Activated T-cell treated with anti-CD3 and anti-CD28 coated beads, Interleukin-2, amount 50 U/mL, for 72 hours (primary cell): ENCODE measurements at places on chromosomes 7 and 10. TPM values are rescaled to one million over a fixed set of nuclear protein-coding genes. Genes with fewer than 3 reads are reported as not detected.

Gene EIF5AL1
- 0.07 TPM for total RNA-seq

Gene EGFR
- total RNA-seq: not detected

Gene STEAP4
- total RNA-seq: not detected

Gene GALNT17
- not detected for total RNA-seq

Gene IKZF1
- total RNA-seq: 427 TPM
